ENCODE measurements at places on chromosomes 7 and 10.

GRCh38 chr7:128202287-128202957, 38.7 kb upstream of the LEP start:
- DNase-seq: no peak

DNA sequence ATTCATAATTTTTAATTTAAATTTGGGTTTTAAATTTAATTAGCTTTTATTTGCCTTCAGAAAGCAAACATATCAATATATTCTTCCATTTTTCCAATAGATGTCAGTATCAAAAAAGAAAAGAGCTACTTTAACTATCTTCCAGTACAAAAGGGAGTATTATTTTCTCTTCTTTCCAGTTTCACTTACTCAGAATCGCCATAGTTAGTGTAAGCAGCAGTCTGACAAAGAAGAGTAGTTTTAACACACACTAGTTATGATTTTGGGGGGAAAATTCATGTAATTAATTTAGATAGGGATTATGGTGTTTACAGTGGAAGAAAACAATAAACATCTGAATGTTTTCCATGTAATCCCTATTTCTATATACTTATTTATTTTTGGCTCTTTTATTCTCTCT, 272.6 kb upstream of the DGKB start:
- DNase-seq: no peak

- DNase-seq: no peak
Measured at GRCh38 chr10:2951235-2951835, 116.0 kb upstream of the PFKP start.

- DNase-seq: no peak
Measured at GRCh38 chr10:48404646-48405045, 98.2 kb downstream of the MAPK8 start.

DNA sequence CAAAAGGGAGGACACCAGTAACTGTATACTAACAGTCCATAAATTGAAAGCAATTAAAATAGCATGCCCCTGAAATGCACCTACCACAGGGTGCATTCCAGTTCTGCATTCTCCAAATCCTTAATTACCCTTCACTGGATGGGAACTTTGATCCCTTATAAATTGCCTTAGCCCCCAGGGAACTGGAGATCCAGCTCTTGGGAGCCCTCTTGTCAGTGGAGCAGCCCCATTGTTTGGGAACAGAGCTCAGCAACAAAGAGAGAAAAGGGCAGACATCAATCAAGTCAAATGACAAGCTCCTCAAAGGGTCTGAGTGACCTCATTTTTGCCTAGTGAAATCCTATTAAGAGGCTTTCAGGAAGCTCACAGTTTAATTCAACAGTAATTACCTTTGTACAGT, 472.6 kb downstream of the XPNPEP1 start:
- DNase-seq: no peak

GRCh38 chr7:99120916-99121315, 23.0 kb downstream of the SMURF1 start:
- no peak for DNase-seq

GRCh38 chr10:30915146-30915545, 116.5 kb downstream of the ZNF438 start:
- no peak for DNase-seq
